ENCODE measurements at places on chromosomes 5 and 9.

DNA sequence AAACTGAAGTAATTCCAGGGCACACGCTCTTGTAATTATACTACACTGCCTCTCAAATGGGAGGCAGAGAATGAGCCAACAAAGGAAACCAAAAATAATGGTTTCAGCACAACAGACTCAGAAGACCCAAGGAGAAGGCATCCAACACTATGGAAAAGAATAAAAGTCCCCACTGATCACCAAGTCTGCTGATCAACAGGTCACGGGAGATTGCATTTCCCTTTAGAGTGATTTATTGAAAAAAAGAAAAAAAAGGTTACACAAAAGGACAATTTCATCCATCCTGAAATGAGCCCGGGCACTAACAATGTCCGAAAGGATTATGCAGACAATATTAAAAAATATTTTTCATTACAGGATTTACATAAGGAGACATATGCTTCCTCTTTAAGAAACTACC is 28.8 kb downstream of the MYO10 start:
- no peak for DNase-seq

DNA sequence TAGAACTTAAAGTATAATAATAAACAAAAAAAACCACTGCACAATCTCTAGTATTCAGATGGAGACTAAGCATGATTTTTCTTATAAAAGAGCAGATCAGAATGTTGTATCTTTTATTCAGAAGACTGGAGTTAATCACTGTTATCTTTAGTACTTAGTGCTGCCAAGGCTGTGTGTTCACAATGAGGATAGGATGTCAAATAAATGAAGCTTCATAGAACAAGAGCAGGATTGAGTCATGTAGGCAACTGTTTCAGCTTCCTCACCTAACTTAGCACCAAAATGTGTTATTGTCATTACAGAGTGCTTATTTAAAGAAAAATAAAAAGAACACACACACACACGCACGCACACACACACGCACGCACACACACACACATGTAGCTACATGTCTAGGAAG is 58.1 kb upstream of the CDKN2B start:
- DNase-seq: no peak

GRCh38 chr9:134781591-134782302 is 98.9 kb upstream of the FCN2 start:
- DNase-seq: peak; percentile 34

- DNase-seq: no peak
These were observed 487.7 kb downstream of the GADD45G start for GRCh38 chr9:90092508-90092907.

- DNase-seq: no peak
These were observed 52.8 kb downstream of the SAXO1 start for GRCh38 chr9:18980189-18980588.

- DNase-seq: peak; percentile 11
These were observed 25.1 kb upstream of the CARTPT start for GRCh38 chr5:71693828-71694427.

DNA sequence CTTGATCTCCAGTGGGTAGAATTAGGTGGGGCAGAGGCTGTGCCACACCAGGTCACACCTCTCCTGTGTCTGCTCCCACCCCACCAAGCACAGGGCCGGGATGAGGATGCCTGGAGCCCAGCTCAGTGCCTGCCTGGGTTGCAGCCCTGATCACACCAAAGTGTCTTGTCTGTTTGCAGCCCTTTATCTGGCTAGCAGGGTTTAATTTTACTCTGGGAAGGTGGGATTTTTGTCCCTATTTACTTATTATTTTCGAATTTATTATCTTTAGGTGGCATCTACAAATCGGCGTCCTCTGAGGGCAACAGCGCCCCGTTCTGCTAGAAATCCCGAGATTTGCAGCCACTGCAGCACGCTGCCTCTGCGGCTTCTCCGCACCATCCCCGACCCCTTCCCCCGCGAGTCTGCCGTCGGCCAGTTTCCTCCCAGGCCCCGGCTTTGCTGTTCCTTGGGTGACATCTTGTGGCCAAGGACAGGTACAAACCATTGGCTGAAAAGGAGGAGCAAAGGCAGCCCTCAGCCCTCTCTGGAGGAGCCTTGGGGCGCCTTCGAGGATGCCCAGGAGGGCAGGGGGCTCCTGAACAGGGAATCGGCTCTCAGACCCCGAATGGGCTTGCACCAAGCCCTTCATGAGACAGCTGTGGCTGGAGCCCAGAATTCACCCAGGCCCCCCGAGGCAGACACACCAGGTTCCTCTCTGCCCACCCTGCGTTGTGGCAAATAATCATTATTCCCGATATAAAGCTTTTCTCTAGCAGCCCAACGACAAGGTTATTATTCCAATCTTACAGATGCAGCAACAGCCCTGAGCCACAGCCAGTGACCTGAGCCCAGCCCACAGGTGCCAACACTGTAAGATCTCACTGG is 113.0 kb downstream of the GAPVD1 start:
- DNase-seq: peak; percentile 73

- no peak for DNase-seq
These were observed 174.2 kb downstream of the TMEM161B start for GRCh38 chr5:88094403-88094802.

- DNase-seq: no peak
These were observed 4.6 kb upstream of the DUSP1 start for GRCh38 chr5:172775326-172776234.

DNA sequence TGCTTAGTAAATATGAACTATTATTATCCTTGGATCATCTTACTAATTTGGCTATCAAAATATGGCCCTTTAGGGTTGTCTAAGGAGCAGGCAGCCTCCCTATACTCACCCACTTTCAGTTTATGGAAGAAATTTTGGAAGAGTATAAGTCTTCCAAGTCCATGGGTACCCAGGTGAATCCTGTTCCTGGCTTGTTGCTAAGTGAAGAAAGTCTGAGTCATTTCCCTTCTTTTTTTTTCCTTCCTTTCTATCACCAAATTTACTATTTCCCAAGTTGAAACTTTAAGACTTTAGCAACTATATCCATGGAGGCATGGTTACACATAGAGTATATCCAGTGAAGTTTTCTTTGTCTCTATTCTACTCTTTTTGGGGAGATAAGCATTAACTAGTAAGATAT is 184.0 kb upstream of the ACTBL2 start:
- no peak for DNase-seq

DNA sequence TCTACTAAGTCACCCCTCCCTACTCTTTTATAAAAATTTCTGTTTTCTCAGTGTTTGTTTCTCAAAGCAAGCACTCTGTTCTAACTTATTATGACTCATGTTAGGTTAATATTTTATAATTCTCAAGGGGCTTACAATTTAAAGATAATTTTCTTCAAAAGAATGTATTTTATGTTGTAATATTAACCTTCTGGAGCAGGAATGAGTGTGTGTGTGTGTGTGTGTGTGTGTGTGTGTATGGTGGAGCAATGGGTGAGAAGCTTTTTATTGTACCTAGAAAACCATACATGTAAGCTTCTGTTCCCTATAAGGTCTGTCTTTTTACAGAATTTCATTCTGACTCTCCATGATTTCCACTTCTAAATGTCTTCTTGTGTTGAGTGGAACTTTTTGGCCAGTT is 63.0 kb downstream of the PBX3 start:
- DNase-seq: no peak

DNA sequence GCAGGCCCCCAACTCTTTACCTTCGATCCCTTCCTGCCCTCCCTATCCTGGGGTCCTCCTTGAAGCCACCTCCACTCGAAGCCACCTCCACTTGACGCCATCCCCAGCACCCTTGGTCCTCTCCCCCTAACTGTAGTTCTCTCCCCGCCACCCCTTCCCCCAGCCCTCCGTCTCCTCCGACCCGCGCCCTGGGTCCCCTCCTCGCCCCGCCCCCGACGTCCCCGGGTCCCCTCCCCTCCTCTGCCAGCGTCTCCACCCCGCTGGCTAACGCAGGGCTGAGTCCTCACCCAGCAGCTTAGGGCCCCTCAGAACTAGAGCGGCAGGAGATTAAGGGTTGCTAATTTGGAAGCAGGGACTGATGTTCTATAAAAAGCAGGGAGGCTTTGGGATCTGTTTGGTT is 30.6 kb upstream of the ANKRD33B start:
- DNase-seq: peak; percentile 62

- DNase-seq: no peak
These were observed 163.9 kb upstream of the RASA1 start for GRCh38 chr5:87103616-87104287.

Measured in common myeloid progenitor, CD34-positive (primary cell).